Left renal pelvis (tissue), 4 donors: ENCODE measurements at places on chromosomes 5 and 9.

GRCh38 chr9:136093995-136094881 is 851 bp downstream of the NACC2 start:
- DNase-seq, result no peak

DNA sequence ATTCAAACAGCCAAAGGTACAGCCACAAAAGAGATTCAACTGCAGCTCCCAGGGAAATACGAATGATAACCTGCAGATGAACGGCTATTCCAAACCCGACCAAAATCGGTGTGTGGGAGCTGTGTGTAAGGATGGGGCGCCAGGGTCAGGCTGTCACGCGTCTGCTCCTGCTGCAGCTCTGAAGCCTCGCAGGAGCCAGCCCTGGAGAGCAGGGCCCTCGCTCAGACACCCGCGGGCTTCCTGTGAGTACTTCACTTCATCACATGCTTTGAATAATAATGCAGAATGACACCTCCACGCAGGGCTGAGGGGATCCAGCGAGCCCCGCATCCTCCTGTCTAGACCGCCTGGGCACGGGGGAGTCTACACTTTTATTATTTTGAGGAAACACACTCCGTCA is 307.5 kb upstream of the IRX2 start:
- DNase-seq, result no peak

DNA sequence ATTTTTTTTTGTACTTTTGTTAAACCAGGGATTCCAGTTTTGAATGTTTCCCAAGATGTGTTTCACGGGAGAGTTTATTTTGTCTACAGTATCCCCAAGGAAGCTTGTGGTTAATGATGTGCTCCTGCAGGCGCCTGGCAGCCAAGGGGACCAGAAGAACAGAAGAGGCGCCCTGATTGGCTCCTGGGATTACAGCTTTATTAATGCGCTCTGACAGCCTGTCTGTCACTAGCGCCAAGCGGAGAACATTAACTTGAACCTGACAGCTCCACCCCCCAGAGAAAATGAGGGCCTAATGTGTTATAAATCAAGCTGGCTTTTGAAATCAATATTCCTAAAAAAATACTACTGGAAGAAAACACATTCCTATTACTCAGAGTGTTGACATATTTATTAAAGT is 5.0 kb upstream of the FBXL7 start:
- no peak for DNase-seq

DNA sequence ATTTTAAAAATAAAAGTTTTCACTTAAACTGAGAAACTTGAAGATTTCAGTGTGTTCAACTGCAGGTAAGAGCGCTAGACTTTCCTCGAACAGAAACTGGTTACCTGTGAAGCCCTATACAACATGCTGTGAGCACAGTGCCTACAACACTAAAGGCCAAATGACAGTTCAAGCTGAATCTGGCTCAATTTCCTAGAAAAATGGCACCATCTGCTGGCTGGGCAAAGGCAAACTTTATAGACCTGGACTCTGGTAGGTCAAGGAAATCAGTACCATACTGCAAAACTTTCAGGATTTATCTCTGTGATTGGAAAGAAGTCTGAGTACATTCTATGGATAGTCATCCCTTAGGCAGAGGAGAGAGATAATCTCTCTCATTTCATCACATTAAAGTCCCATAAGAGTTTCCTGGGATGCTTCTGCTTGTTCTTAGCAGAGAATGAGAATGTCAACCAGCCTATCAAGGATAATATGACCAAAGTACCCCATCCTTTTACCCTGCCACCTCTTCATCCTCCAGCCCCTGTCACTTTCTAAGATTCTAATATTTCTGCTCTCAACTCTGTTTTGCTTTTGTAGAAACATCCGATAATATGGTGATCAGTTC is 31.8 kb upstream of the FOXB2 start:
- no peak for DNase-seq

- no peak for DNase-seq
Measured at GRCh38 chr5:108711898-108712297, 35.8 kb upstream of the FER start.

GRCh38 chr9:133509179-133510083 is 15.3 kb downstream of the MYMK start:
- peak; percentile 56 for DNase-seq

DNA sequence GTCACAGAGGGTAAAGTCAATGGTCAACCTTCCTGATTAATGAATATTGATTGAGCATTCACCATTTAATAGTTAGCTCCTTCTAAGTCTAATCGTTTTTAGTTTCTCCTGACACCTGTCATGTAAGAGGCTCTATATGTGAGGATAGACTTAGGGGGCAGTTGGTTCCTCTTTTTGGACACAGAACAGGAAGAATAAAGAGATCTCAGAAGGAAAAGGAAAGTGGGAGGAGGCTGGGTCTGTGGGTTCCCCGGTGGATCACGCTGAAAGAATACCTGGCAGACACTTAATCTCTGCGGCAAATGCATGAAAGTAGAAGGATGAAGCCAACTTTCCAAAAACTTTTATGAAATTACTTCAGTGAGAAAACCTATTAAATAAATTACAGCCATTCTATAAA is 98.4 kb downstream of the PDE4D start:
- no peak for DNase-seq

DNA sequence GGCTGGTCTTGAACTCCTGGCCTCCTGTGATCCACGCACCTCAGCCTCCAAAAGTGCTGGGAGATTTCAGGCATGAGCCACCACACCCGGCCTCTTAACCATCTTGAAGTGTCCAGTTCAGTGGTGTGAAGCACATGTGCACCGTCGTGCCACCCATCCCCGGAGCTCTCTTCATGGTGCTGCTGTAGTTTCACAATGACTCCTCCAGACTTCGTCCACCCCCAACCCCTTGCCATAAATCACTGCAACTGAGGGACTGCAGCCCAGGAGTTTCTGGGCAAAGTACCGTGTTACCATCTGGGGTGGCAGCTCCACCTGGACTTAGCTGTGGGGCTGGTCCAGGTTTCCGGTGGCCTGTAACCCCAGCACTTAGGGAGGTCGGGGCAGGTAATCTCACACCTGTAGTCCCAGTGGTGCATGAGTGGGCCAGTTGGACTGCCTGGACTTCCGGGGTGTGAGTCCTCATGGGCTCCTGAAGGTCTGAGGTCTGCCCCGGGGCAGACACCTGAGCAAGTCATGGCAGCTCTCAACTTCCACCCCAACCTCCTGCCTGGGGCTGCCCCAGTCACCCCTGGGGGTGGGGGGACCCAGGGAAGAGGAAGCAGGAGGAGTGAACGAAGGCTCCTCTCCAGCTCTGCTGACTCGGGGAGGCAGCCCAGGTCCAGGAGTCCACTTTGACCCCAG is 6.6 kb upstream of the N4BP3 start:
- no peak for DNase-seq

- DNase-seq, result no peak
Measured at GRCh38 chr5:174348311-174348981, 302.9 kb downstream of the NSG2 start.

DNA sequence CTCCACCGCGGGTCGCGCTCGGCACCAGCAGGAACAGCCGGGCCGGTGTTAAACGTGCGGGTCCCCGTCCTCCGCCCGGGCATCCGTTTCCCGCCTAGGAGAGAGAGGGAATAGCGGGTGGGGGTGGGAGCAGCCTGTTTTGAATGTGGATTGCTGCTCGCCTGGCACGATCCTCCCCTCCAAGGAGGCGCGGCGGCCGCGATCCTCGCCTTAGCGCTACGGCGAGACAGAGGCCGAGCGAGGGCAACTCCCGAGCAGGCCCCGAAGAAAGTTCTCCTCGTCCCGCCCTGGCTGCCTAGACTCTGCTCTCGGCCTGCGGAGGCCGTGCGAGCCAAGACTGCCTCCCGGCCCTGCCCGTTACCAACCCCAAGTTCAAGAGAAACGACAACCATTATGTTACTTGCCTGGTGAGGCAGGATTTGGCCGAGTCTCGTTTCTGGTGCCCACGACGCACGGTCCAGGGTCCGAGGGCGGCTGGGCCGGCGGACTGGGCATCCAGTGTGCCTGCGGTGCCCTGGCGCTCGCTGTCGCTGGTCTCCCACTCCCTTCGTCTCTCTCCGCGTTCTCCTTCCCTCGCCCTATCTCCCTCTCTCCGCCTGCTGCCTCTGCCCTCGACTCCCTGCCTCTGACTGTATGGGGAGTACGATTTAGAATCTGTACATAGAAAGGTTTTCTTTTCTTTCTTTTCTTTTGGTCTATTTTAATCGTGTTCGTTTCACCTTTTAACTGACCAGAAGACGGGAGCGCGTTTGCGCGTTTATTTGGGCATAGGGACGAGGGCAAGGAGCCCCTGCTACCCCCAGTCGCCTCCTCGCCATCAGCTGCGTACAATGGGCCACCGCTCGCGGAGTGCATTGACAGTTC is 724 bp downstream of the NR2F1-AS1 start:
- peak; percentile 14 for DNase-seq

- DNase-seq, result no peak
Measured at GRCh38 chr9:88583901-88584596, 49.1 kb downstream of the NXNL2 start.

- no peak for DNase-seq
Measured at GRCh38 chr5:88677943-88678769, 204.8 kb downstream of the MEF2C start.

DNA sequence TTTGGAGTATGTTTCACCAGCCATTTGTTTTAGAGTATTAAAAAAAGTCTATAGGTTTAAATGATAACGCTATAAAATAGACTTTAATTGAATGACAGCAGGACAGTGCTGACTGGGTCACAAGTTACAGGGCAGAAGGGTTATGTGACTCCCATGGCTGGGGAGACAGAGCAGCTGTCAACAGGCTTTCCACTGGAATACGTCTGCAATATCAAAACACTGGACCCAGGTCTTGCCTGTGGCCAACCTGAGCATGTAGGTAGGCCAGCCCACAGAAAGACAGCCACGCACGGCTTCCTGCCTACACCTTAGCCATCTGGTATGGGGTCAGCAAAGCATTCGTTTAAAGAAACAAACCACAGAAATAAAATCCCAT is 80.7 kb downstream of the OTULIN start:
- DNase-seq, result no peak

GRCh38 chr5:91189480-91190313 is 193.4 kb downstream of the ARRDC3 start:
- DNase-seq, result no peak

- DNase-seq, result no peak
Measured at GRCh38 chr5:180380856-180381255, 27.7 kb upstream of the GFPT2 start.

GRCh38 chr5:60649288-60649917 is 50.6 kb downstream of the DEPDC1B start:
- DNase-seq, result no peak

DNA sequence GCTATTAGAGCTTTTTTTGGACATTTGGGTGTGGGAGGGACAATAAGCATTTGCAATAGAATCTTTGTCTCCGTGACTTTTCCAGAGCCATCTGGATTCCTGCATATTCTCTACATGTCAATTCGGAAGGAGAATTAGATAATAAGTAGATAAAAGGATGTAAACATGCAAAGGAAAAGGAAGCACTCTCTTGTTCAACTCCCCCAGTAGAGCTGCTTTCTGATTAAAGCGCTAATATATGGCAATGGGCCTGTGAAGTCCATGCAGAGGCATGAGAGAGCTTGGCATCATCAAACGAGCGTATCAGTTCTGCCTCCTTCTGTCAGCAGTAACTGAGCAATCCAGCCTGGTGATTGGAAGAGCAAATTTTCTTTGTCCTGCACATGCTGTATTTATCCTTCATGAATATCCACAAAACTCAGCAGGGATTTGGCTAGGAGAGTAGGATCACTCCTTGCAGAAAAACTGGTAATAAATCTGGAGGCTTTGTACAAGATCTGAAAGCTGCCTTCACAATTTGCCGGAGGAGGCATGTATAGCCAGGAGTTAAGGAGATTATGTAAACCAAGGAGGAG is 1752.9 kb downstream of the MAT2B start:
- no peak for DNase-seq
